Activated T-cell treated with anti-CD3 and anti-CD28 coated beads, Interleukin-2, amount 50 U/mL, for 72 hours (primary cell): ENCODE measurements at places on chromosomes 3 and 15. TPM values are rescaled to one million over a fixed set of nuclear protein-coding genes. Genes with fewer than 3 reads are reported as not detected.

DNA sequence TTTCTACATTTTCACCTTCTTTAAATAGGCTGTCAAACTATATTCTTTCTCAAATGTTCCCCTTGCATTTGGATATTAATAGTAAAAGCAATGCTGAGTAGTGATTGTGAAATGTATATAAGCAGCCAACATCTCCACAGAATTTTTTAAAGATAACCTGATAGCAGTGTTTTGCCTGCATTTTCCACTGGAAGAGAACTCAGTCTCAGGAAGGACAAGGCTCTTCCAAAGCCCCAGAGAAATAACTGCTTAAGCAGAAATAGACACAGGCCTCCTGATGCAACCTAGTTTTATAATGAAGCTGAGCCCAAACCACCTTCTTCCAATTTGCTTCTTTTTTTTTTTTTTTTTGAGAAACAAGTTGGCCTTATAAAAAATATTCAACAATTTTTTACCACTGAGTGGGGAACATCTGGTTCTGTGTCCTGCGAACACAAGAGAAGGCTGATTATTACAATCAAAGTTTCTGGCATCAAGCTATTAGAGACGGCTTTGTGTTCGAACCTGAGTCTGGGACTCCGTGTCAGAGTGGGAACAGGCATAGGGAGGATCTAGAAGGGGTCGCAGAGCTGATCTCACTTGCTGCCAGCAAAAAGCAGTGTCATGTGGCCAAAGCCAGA is 332.5 kb upstream of the TBL1XR1 start:
- peaks cover 10% of the 10 kb centered on the region for H3K4me1 ChIP-seq
- no peaks in the 10 kb centered on the region for H3K27me3 ChIP-seq
- H3K27ac ChIP-seq = no peak overlapping the region
- no peak for DNase-seq

Gene CHRM5
- total RNA-seq = not detected

Gene NPAP1
- not detected for total RNA-seq

- DNase-seq = no peak
- peaks cover 45% of the 10 kb centered on the region for H3K4me1 ChIP-seq
- H3K27me3 ChIP-seq = no peaks in the 10 kb centered on the region
These were observed 911 bp upstream of the AZI2 start for GRCh38 chr3:28349469-28350000.

- DNase-seq = no peak
- H3K27ac ChIP-seq = no peak overlapping the region
- H3K4me1 ChIP-seq = no peaks in the 10 kb centered on the region
- H3K4me3 ChIP-seq = no peak overlapping the region
- peaks cover 2% of the 10 kb centered on the region for H3K36me3 ChIP-seq
These were observed 108.5 kb upstream of the PFN2 start for GRCh38 chr3:150079029-150079739.

DNA sequence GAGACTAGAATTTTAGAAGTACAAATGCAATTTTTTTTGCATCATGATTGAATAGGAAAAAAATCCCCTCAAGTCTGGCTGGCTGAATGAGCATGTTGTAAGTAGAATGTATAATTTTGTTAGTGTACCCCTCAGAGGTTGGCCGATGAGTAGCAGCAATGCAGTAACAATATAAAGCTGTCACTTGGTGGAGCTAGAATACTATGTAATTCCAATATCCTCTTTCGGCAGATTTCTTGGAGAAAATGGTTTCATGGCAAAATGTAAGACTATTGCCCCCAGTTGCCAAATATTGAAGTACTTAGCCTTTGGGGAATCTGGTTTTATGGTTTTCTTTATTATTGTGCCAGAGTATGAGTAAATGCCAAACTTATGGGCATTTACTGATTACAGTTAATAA is 39.8 kb upstream of the SGO1 start:
- H3K4me1 ChIP-seq = no peaks in the 10 kb centered on the region
- H3K27me3 ChIP-seq = no peaks in the 10 kb centered on the region
- H3K36me3 ChIP-seq = no peaks in the 10 kb centered on the region
- DNase-seq = no peak

DNA sequence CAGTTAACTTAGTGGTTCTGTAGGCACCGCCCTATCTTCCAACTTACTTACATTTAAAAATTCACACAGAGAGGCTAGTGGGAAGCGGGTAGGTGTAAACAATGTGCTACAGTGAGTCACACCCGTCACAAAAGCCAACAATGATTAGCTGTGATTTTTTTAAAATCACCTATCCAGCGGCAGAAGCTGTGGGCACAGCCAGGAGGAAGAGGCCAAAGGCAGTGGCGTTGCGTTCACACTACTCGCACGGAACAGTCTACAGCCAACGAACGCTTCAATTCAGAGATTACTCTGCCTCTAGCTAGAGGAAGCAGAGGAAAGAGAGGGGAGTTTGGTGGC is 2.5 kb upstream of the NLGN1 start:
- H3K4me1 ChIP-seq = peaks cover 34% of the 10 kb centered on the region
- H3K4me3 ChIP-seq = peak overlapping the region; percentile 87
- no peak overlapping the region for H3K27ac ChIP-seq
- no peak for DNase-seq

- DNase-seq = no peak
- H3K4me3 ChIP-seq = no peak overlapping the region
- no peaks in the 10 kb centered on the region for H3K4me1 ChIP-seq
- H3K36me3 ChIP-seq = no peaks in the 10 kb centered on the region
- no peaks in the 10 kb centered on the region for H3K27me3 ChIP-seq
These were observed 488.7 kb downstream of the RSL24D1 start for GRCh38 chr15:54707805-54708752.

Gene MAGEL2
- total RNA-seq = not detected

DNA sequence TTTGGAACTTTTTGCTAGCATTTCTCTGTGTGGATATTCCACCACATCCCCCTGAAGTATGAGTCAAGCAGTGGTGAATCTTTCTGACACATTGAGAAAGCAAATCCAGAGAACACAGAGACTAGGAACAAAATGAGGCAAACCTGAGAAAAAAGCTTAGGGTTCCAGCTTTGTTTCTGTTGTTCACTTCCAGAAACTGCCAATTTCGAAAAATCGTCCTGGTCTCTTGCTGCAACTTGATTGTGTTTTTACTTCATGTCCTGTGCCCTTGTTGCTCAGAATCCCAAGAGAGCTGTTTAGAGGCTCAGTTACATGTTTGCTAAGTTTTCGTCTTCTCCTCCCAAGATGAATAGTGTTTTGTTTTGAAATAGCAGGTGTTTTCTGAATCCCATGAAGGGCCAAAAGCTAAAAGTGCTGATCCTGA is 13.7 kb downstream of the MAP2K1 start:
- H3K27ac ChIP-seq = peak overlapping the region; percentile 2
- DNase-seq = no peak
- H3K4me1 ChIP-seq = peaks cover 70% of the 10 kb centered on the region
- no peaks in the 10 kb centered on the region for H3K36me3 ChIP-seq
- H3K27me3 ChIP-seq = no peaks in the 10 kb centered on the region

Gene SEMA6D
- not detected for total RNA-seq

Gene ADAMTSL3
- total RNA-seq = not detected

Gene PRICKLE2
- total RNA-seq = 0.17 TPM

GRCh38 chr3:73451301-73451944 is 173.3 kb downstream of the PDZRN3 start:
- no peak overlapping the region for H3K27ac ChIP-seq
- H3K36me3 ChIP-seq = no peaks in the 10 kb centered on the region
- DNase-seq = no peak
- H3K4me1 ChIP-seq = no peaks in the 10 kb centered on the region

DNA sequence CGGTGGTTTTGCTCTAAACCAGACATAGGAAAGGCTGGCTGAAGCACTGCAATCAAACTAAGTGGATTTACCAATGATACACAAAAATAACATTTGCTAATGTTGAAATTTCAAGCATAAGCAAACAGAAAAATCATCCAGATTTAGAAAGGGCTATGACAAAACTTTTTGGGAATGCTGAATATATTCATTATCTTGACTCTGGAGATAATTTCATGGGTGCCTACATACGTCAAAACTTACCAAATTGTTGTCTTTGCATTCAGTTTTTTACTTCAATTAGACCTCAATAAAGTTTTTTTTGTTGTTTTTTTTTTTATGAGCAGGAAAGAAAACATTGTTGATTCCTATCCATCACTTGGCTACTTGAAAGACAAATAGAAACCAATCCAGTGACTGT is 140.8 kb downstream of the NR2E3 start:
- peaks cover 13% of the 10 kb centered on the region for H3K4me1 ChIP-seq
- no peak overlapping the region for H3K4me3 ChIP-seq
- DNase-seq = no peak
- no peak overlapping the region for H3K27ac ChIP-seq
- no peaks in the 10 kb centered on the region for H3K27me3 ChIP-seq

DNA sequence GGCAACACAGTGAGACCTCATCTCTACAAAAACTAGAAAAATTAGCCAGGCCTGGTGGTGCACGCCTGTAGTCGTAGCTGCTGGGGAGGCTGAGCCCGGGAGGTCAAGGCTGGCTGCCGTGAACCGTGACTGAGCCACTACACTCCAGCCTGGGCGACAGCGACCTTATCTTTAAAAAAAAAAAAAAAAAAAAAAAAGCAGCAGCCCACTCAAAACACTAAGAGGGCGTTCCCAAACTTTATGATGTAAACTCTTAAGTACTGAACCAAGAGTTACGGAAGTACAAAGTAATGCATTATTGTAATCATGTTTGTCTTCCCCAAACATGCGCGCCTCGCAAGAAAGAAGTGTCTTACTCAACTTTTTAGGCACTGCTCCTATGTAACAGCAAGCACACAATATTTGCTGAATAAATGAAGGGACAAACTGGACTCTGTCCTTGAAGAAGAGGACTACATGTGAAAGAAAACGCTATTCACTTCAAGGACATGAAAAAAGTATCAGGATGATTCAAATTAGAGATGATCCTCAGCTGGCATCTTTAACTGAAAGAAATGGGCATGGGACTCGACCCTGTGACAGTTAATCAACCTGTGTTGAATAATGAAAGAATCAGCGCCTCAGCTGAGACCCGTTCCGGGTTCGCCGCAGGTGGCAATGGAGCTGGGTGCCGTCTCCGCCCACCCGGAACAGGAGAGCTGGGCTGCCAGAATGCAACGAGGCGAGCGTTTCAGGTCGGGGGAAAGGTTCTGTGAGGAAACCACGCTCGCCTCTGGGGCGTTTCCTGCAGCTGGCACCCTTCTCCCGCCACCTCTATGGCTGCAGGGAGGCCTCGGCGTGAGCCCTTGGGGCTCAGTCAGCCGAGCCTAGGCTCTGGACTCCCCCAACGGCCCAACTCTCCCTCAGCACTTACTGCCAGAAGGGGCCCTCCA is 718 bp downstream of the SPG11 start:
- peaks cover 18% of the 10 kb centered on the region for H3K36me3 ChIP-seq
- H3K4me1 ChIP-seq = peaks cover 69% of the 10 kb centered on the region
- peak; percentile 90 for DNase-seq
- peak overlapping the region; percentile 96 for H3K4me3 ChIP-seq
- H3K27ac ChIP-seq = peak overlapping the region; percentile 100
- H3K27me3 ChIP-seq = no peaks in the 10 kb centered on the region

GRCh38 chr3:147195887-147196286 is 210.5 kb downstream of the ZIC4 start:
- H3K4me1 ChIP-seq = no peaks in the 10 kb centered on the region
- H3K36me3 ChIP-seq = no peaks in the 10 kb centered on the region
- H3K27ac ChIP-seq = no peak overlapping the region
- H3K4me3 ChIP-seq = no peak overlapping the region
- no peak for DNase-seq

Gene MME
- total RNA-seq = not detected

GRCh38 chr15:70801109-70801508 is 37.8 kb upstream of the UACA start:
- H3K4me3 ChIP-seq = no peak overlapping the region
- no peaks in the 10 kb centered on the region for H3K36me3 ChIP-seq
- no peaks in the 10 kb centered on the region for H3K27me3 ChIP-seq
- H3K27ac ChIP-seq = no peak overlapping the region
- H3K4me1 ChIP-seq = no peaks in the 10 kb centered on the region

Gene MORF4L1
- total RNA-seq = 170 TPM

Gene DNAH12
- total RNA-seq = 0.21 TPM

DNA sequence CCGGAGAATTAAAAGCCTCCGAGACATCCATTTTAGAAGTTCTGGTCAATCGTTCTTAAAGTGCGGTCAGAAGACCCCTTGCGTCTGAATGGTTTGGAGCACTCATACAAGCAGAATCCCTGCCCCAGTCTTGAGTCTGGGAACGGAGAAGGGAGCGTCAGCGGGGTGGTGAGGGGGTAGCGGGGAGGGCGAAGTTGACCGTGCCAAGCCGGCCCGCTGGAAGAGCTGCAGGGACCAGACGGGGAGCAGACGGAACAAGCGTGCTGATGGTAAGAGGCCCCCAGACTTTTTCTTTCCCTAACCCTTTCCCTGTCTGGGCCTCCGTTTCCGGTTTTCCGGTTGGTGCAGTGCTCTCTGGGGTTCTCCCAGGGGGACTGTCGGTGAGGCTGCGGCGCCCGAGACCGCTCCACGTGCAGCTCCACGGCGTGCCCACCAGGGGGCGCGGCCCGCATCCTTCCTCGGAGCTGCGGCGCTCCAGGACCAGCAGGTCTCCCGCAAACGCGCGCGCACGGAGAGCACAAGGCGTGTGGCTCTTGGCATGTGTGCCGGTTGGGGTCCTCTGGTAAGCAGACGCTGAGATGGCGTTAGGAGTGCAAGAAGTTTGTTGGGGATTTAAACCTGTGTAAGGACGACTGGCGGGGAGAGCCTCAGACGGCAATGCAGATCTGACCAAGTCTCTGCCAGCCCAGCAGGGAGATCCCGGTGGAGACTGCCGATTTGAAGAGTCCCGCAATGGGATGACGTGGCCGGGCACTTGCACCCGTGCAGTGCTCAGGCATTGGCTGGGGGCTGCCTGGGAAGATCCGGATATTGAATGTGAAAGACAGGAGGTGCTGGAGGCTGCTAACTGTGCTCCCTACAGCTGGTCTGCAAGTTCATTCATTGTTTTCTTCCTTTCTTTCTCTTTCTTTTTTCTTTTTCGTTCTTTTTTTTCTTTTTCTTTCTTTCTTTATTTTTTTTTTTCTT is 19.2 kb upstream of the CORO2B start:
- H3K4me1 ChIP-seq = peaks cover 21% of the 10 kb centered on the region
- peak; percentile 73 for DNase-seq
- H3K4me3 ChIP-seq = peak overlapping the region; percentile 85
- H3K36me3 ChIP-seq = no peaks in the 10 kb centered on the region
- H3K27me3 ChIP-seq = peaks cover 57% of the 10 kb centered on the region

Gene RPL22L1
- total RNA-seq = 246 TPM

- H3K36me3 ChIP-seq = no peaks in the 10 kb centered on the region
- no peak for DNase-seq
- no peaks in the 10 kb centered on the region for H3K27me3 ChIP-seq
- no peak overlapping the region for H3K27ac ChIP-seq
- no peak overlapping the region for H3K4me3 ChIP-seq
- H3K4me1 ChIP-seq = no peaks in the 10 kb centered on the region
These were observed 74.0 kb upstream of the NMNAT3 start for GRCh38 chr3:139751789-139752188.

DNA sequence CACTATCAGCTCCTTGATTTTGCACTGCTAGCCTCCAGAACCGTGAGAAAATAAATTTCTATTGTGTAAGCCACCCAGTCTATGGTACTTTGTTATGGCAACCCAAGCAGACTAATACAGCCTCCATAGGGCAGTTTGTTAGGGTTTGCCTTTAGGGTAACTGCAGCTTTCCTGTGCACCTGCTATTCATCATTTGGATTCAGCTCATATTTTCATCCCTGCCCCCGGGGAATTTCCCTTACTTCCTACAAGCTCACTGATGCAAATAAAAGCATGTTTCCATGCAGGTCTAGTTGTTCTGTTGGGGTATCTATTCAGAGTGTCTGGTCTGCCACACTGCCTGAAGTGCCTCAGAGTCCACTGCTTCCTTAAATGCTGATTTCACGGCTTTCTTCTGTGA is 48.6 kb upstream of the ATOSA start:
- H3K27me3 ChIP-seq = no peaks in the 10 kb centered on the region
- peaks cover 30% of the 10 kb centered on the region for H3K4me1 ChIP-seq
- no peaks in the 10 kb centered on the region for H3K36me3 ChIP-seq
- DNase-seq = no peak
- H3K4me3 ChIP-seq = no peak overlapping the region
- no peak overlapping the region for H3K27ac ChIP-seq
